ELF-1 (cell line): ENCODE measurements at places on chromosomes 5 and 9.
A peak's percentile ranks its signal among the peaks of the same experiment; 100 is the strongest.

- no peak for DNase-seq
These were observed 116.6 kb upstream of the SLC44A1 start for GRCh38 chr9:105127863-105128220.

DNA sequence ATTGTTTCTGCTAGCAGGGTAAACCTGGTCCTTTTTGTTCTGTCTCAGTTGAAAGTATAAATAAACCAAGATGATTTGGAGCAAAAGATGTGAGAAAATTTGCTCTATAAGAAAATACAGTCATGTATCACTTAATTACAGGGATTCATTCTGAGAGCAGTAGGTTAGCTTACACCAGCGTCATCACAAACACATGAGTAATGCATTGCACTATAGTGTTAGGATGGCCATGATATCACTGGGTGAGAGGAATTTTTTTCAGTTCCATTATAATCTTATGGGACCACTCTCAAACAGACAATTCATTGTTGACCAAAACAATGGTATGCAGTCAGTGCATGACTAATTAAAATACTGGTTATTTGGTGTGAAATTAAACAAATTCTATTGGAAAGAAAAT is 430.9 kb downstream of the CHSY3 start:
- DNase-seq: no peak

DNA sequence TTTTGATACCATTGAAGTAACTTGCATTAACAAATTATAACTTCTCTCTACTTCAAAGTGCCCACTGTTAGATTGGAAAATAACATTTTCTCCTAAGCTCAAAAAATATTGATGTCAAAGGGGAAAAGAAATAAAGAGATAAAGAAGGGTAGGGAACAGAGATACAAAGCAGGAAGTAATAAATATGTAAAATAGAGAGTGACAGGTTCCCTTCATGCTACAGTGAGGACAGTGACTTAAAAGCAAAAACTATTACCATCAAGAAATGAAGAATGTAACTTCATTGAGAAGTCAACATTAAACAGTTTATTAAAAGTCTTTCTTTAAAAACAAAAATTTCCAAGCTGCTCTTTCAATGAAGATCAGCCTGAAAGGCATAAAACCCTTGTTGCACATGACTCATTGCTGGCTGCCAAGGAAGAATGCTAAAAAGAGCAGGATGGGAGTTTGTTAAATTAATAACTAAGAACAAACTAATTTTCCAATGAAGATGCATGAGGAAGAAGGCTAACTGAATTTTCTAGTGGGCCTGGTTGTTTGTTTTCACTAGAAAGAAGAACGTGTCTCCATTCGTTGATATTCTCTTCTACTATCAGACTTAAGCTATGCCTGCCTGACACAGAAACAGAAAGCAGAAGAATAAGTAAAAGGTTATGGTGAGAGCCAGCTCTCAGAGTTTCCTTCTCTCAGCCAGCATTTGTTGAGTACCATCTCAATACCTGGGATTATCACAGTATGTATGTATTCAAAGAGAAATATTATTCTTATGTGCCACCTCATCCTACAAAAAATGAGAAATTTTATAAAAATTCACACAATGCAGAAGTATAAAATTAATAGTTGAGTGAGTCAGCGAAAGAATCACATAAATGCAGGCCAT is 197.8 kb upstream of the NREP start:
- no peak for DNase-seq

- no peak for DNase-seq
These were observed 46.1 kb downstream of the PCDH1 start for GRCh38 chr5:141832131-141832530.

- no peak for DNase-seq
These were observed 32.2 kb downstream of the NACC2 start for GRCh38 chr9:136062657-136063439.

DNA sequence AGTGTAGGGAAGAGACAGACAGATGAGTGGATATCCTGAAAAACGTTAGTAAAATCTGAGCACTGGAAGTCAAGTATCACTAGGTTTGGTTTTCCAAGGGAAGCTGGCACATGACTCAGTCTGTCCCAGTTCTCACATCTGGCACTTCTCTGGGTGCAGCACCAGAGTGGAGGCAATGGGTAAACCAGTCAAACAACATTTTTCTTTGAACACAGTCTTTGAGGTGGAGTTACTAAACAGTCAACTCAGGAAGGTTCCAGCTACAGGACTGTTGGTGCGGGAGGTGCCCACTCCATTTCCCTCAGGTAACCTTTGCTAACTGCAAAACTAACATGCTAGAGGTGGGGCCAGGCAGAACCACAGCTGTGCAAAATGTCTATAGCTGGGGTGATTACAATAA is 301.4 kb upstream of the RFX3 start:
- DNase-seq: peak; percentile 14

DNA sequence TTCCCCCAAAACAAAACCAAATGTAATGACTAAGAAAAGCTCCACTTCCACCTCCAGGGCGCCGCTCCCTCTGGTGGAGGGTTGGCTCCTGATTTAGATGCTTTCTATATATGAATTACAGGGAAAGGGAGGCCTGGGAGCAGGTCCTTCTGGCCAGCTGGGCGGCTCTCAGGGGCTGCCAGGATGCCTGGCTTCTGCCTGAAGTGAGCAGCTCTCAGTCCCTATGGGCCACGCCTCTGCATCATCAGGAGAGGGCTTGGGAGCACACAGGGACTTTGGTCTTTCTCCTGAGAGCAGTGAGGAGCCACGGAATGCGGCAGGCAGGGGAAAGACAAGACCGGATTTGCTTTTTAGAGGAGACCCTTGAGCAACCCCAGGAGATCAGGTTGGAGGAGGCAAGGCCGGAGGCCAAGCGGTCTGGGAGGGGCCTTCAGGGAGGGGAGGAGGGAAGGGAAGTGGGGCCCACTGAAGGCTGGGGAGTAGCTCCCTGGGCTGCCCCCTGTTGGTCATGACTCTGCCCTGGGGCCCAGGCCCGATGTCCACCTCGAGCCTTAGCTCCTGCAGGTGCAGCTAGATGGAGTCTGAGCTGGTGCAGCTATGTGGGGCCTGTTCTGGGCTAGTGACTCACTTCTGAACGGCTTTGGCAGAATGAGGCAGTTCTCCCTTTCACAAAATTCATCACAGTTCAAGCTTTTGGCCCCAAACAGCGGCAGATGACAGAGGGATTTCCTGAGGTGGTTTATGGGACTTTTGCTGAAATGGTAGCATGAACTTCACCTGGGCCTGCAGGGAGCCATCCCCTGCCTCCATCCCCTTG is 11.3 kb upstream of the GRHPR start:
- no peak for DNase-seq

DNA sequence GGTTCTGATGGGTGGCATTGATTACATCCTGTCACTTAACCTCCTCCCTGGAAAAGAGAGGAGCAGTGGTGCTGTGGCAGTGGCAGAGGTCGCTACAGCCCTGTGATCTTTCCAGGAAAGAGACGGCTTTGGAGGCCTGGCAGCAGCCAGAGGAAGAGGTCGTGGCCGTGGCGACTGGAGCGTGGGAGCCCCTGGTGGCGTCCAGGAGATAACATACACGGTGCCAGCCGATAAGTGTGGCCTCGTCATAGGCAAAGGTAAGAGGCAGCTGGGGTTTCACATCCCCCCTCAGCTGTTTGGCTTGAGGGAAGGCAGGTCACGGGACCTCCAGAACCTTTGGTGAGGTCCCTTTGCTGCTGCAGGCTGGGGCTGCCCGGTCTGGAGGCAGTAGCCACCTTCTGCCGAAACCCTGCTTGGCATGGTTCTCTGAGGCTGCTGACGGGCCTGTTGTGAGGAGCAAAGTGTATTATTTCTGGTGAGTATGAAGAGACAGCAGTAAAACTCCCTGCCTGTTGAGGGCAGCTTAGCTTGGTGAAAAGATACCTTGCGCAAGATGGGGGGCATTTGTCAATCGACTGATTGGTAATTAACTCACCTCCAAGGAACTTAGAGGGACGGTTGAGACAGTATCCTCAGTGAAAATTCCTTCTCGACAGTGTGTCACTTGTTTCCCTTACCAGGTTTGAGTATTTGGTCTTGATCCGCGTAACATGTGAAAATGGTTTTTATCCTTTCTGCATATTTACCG is 38.0 kb upstream of the PRDM12 start:
- peak; percentile 24 for DNase-seq

- no peak for DNase-seq
These were observed 10.1 kb downstream of the MYMK start for GRCh38 chr9:133514460-133515239.

DNA sequence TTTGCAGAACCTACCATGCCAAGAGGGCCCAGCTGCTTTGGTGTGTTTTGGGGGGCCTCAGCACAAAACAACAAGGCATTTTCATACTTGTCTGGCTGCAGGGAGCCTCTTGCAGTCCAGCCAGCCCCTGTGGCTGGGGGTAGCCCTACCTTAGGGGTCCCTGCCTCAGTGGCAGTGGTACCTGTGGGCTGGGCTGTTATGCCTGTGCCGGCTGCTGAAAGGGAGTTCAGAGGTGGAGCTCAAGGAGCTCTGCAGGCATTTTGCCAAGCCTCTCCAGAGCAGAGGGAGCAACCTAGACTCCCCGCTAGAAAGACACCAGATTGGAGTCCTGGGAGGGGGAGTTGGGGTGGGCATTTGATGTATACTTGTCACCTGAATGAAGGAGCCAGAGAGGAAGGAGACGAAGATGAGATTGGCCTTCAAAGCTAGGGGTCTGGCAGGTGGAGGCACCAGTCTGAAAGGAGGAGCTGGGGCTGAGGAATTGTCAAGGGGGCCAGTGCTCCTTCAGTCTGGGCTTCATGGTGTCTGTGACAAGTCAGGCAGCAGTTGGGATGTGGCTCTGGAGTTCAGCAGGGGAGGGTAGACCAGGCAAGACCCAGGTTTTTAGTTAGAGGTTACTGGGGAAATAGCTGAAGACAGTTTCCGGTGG is 1.5 kb downstream of the SHROOM1 start:
- DNase-seq: no peak

DNA sequence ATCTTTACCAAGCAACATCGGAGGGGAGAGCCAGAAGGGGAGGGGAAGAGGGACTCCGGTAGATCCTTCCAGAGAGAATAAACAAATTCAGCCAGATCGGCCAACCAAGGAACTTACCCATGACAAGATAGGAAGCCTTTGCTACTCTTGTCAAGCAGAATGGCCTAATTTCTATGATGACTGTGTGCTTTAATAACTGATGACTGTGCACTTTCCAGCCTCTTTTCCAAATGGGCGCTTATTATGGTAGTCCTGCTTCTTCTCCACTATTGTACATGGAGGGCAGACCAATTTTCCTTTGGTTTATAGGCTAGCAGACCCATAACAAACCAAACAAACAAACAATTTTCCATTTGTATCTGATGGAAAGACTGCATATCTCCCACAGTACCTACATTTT is 163.8 kb upstream of the RFX3 start:
- DNase-seq: no peak

DNA sequence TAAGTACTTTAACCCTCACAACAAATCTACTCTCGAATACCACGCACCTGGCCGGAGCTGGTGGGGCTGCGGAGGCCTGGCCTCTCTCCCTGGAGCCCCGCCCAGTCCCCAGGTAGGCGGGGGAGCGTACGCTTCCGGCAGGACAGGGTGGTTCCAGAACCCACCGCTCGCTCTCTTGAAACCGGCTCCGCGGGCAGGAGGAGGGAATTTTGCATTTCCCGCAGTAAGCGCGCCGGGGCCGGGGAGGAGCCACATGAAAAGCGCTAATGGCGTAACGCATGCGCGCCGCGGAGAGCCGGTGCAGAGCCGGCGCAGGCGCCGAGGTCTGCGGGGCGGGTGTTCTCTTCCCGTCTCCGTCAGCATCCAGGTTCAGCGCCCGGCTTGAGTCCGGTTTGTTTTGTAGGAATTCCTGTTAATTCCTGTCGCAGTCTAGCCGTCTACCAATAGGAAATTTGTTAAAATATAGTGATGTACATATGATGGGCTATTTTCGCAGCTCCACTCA is 20.8 kb downstream of the CAVIN4 start:
- peak; percentile 98 for DNase-seq

- peak; percentile 41 for DNase-seq
These were observed 773.4 kb downstream of the BRINP1 start for GRCh38 chr9:118595719-118596305.

GRCh38 chr9:78234810-78235209 is 1.1 kb upstream of the CEP78 start:
- no peak for DNase-seq

- no peak for DNase-seq
These were observed 20.5 kb upstream of the CSF1R start for GRCh38 chr5:150106674-150107426.

GRCh38 chr5:34501016-34501415 is 155.1 kb upstream of the RAI14 start:
- no peak for DNase-seq

GRCh38 chr5:115428676-115429075 is 115.9 kb downstream of the FEM1C start:
- DNase-seq: no peak

GRCh38 chr9:127667127-127667844 is 39.5 kb upstream of the CFAP157 start:
- DNase-seq: no peak
